Activated naive CD4-positive, alpha-beta T cell treated with anti-CD3 and anti-CD28 coated beads, Interleukin-2, amount 50 U/mL, for 72 hours (primary cell): ENCODE measurements at places on chromosomes 1 and 21.

DNA sequence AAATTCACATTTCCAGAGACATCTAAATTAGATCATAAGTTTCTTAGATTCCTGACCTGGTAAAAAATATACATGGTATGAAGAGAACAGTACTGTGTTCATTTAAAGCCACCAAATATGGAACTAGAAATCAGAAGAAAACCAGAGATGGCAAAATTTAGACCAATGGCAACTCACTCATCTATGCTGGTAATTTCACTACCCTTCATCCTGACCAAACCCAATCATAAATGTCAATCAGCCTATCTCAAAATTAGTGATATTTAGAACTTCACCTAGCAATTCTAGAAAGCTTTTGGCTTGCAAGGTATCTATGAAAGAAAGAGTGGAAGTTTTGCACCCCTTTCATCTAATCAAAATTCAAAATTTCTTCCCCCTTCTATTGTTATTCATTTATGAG lies 107.7 kb downstream of the NIBAN1 start:
- no peak for DNase-seq

GRCh38 chr1:78718566-78718965 lies 68.9 kb downstream of the IFI44 start:
- no peak for DNase-seq

- DNase-seq = no peak
Measured at GRCh38 chr1:154843636-154844296, 26.3 kb downstream of the KCNN3 start.

DNA sequence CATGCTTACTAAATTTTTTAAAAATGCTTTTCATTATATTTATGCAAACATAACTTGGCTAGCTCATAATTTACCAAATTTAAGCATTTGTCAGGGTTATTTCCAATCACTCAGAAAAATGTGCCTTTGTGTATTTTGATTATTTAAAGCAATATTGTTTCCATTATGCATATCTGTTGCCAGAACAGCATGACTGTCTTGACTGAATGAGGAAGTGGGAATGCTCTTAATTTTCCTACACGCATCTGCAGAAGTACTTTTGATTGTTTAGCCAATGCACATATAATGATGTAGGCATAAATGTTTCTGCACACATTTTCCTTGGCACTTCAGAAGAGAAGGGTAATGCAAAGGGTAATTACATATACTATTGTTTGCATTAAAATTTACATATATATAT lies 92.5 kb upstream of the ADGRL2 start:
- DNase-seq = no peak

- DNase-seq = no peak
Measured at GRCh38 chr1:5887971-5888361, 104.3 kb downstream of the NPHP4 start.

DNA sequence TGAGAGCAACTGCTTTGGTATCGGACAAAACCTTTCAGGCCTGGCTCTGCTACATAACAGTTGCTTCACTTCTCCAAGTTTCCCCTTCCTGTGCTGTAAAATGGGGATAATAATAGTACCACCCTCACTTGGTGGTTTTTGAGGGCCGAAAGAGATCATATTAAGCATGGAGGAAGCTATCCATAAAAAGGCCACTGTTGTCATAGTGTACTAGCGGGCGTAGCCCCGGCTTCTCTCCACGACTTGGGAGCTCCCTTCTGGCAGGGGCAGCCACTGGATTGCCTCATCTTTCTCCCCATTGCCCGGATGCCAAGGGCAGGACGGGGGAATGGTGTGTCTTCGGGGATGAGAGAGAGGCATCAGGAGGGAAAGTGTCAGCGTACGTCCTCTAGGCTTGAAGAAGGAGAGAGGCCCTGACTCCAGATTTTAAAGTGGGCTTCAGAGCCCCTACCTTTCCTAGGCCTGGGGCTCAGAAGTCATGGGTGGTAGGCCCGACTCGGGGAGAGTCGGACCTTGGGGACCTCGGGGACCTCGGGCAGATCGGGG lies 548 bp upstream of the MFSD2A start:
- no peak for DNase-seq

DNA sequence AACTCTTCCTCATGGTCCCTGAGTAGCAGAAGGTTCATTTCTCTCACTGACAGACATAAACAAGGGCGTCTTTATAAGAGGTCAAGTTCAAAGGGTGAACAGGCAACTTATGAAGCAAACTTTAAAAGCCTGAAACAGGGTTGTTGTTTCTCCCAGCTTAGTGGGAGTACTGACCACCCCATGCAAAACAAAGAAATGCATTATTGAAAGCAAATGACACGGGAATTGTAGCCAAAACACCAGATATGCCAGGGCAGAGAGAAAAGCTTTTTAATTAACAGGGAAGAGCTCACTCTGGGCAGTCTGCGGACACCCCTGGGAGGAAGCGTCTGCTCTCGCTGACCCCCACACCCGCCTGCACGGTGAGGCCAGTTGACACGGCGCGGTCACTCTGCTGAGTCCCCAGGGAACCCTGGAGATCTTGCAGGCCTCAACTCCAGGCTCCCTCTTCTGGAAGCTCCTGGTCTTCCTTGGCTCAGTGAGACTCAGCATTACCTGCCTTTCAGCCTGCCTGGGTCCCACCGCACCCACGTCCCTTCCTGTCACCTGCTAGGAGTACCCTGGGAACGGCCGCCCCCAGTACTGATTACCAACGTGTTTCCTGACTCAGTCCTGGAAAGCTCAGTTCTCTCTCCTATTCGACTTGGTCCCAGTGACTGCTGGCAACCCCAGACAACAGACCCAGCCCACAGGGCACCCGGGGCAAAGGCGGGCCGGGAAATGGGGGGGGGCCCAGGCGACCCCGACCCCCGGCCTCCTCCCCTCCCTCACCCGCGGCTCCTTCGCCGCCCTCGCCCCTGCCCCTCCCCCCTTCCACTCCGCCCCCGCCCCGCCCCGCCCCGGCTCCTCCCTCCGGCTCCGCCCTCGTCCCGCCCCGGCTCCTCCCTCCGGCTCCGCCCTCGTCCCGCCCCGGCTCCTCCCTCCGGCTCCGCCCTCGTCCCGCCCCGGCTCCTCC lies 972 bp downstream of the CFAP410 start:
- no peak for DNase-seq

- no peak for DNase-seq
Measured at GRCh38 chr21:32916522-32917099, 109.1 kb upstream of the OLIG2 start.

DNA sequence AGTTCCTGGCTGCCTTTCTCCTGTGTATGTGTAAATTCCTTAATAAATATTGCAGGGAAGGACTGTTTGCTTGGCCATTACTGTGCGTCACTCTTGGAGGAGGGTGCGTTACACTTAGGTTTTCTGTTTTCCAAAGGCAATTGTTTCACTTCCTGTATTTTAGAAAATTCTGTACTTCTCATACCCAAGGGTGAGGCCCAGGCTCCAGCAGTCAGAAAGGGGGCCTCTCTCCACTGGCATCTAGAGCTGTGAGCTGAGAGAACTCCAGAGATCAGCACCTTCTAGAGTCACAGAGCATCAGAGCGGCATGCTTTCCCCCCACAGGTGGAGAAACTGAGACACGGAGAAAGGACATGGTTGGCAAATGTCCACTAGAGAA lies 27.0 kb upstream of the ZFP69B start:
- DNase-seq = no peak

- DNase-seq = peak; percentile 55
Measured at GRCh38 chr1:163410073-163410999, 88.6 kb downstream of the NUF2 start.

- no peak for DNase-seq
Measured at GRCh38 chr1:205251576-205251975, 23.8 kb downstream of the TMCC2 start.

GRCh38 chr1:182616130-182617013 lies 12.2 kb upstream of the RGS16 start:
- peak; percentile 94 for DNase-seq

DNA sequence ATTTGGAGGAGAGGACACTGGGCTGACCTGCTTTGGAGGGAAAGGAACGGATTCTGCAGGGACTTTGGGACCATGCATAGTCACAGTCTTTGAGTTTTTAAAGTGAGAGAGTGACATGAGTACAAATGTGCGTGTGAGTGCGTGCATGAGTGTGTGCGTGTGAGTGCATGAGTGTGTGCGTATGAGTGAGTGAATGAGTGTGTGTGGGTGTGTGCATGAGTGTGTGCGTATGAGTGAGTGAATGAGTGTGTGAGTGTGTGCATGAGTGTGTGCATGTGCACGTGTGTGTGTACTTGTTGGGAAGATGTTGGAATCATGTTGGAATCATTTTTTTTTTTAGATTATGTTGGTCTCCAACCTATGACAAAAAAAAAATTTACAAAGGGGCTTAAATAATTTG lies 70.5 kb downstream of the PAX7 start:
- DNase-seq = no peak

DNA sequence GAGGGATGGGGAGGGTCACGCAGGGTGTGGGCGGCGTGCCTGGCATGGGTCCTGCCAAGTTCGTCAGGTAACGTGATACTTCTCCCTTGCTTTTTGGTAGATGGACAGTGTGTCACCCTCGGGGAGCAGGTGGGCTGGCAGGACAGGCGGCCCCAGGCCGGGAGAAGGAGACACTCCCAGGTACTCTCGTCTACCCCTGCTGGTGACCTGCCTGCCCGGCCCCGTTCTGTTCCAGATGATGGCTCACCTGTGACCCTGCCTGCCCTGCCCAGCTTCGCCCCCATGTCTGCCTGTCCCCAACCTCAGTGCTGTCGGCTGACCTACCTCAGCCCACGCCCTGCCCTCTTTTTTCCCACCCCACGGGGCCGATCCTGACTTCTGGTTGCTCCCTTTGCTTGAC lies 144.7 kb downstream of the PCBP3 start:
- DNase-seq = no peak

GRCh38 chr21:15437883-15438282 lies 291.9 kb upstream of the USP25 start:
- peak; percentile 10 for DNase-seq

DNA sequence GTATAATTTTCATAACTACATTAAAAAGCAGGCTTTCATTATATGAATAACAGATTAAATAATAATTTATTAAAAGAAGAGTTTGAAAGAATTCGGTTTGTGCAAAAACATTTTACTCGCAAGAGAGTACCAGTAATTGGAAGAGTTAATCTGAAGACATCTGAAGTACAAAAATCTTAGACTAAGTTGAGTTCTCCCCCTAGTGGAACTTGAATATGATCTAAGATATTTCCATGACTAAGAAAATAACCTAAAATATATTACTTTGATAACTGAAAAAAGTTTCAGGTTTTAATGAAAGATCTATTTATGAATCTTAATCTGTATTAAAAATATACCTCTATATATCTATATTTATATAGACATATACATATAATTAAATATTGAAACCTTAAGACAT lies 112.5 kb upstream of the GFI1 start:
- DNase-seq = no peak

DNA sequence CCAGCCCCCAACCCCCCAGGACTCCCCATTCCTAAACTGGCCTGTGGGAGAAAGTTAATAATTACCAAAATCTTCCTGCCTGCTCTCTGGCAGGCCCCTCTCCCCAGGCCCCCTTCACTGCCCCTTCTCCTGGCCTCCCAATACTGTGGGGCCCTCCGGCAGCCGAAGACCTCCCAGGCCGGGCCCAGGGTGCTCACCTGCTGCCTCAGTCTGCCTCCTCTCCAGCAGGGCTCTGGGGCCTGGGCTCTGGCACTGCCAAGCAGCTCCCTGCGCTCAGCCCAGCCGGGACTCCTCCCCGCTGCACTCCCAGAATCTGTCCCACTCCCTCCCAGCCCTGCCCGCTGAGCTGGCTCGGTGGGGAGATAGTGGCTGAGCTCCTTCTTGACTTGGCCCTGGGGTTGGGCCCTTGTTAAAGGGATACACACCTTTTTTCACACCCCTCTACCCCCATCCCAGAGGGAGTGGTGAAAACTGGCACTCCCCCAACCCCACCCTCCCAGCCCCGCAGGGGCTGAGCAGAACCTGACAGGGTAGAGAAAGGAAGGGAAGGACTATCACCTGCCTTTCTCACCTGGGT lies at the start of gene S100A16:
S100A16 (minus strand) TSS at position 383 of the 577 bp plus-strand sequence. CDS start 4,986 bp downstream, outside the sequence.
- no peak for DNase-seq

DNA sequence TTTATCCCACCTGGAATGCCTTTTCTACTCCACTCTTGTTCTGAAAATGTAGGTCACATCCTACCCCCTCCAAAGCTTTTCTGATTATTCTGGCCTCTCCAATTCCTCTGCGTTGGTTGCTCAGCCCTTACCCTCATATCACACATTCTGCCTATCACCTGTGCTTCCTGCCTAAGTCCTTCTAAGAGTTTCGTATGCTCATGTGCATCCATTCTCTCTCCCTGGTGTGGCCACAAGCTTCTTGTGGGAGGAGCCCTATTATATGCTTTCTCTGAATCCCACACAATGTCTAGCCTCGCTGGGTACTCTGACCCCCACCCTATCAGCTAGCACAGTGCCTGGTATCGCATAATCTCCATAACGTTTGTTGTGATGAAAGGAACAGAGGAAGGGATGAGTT lies 54.2 kb downstream of the CD58 start:
- DNase-seq = no peak

DNA sequence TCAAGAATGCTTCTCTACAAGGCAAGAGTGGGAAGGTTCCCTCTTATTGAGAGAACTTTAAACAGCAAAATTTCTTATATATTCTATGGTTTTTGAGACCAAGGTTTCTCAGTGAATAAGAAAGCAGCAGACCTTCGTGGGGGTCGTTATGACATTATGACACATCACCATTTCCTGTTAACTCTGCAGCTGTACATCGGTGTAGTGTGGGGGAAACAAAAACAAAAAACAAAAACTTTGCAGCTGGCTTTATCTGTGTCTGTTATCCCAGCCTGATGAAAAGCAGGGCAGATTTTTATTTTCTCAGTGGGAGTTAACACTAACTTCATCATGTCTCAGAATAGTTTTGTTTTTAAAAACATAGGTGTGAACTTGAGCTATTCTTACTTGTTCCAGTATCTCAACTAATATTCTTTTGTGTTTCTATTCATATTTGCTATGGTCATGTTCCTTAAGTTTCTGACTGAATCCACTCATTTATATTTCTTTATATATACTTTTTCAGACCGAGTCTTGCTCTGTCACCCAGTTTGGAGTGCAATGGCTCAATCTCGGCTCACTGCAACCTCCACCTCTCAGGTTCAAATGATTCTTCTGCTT lies 2.1 kb downstream of the SDE2 start:
- no peak for DNase-seq

- no peak for DNase-seq
Measured at GRCh38 chr1:225651376-225651871, 1.5 kb downstream of the ENAH start.
